ENCODE measurements at places on chromosomes 16 and 17.

DNA sequence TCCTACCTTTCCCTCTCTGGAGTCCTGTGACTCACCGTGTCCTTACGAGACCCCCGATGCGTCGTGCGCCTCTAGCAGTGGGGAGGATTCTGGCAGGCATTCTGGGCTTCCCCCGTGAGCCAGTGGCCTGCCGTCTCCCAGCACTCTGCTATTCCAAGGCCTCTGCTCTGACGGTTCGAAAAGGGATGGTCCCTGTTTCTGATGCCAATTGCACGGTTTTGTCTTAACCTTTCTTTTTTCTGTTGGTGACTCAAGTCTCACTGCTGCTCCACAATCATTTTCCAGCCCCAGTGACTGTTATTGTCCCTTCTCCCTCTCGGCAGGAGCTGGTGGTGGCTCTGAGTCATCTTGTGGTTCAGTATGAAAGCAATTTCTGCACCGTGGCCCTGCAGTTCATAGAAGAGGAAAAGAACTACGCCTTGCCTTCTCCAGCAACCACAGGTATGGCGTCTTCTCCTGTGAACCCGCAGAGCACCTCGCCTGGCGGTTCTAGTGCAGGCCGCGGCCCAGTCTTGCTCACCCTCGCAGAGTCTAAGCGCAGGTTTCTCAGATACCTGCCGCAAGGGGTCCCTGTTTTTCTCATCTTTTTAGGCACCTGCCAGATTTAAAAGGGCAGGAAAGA, 100.1 kb upstream of the CHMP6 start:
- DNase-seq, result no peak

- DNase-seq, result no peak
Observed at GRCh38 chr17:63189082-63189481, 223.0 kb downstream of the TANC2 start.

DNA sequence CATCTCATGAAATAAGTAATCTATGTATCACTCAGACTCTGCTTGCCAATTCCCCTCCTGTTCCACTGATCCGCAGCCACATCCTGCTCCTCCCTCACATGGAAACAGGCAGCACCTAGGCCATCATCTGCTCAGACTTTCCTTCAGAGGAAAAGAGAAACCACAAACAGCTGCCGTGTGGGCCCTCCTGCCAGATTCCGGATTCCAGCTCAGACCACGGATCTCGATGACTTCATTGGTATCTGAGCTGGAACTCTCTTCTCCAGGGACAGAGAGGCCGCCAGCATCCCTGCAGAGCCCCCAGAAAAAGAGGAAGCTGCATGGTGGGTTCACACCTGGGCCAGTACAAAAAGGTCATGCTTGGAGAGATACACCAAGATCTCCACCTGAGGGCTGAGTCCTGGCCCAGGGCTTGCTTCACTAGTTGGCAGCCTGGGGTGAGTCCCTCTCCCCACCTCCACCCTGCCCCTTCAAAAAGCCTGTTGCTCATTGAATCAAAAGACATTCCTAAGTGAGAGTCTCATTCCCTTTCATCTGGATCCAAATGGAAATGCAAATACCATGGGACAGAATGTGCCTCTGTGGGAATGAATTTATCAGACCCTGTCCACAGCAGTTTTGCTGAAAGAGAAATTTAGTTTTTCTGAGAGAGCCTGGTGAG, 47.2 kb downstream of the HOXB1 start:
- peak; percentile 29 for DNase-seq

DNA sequence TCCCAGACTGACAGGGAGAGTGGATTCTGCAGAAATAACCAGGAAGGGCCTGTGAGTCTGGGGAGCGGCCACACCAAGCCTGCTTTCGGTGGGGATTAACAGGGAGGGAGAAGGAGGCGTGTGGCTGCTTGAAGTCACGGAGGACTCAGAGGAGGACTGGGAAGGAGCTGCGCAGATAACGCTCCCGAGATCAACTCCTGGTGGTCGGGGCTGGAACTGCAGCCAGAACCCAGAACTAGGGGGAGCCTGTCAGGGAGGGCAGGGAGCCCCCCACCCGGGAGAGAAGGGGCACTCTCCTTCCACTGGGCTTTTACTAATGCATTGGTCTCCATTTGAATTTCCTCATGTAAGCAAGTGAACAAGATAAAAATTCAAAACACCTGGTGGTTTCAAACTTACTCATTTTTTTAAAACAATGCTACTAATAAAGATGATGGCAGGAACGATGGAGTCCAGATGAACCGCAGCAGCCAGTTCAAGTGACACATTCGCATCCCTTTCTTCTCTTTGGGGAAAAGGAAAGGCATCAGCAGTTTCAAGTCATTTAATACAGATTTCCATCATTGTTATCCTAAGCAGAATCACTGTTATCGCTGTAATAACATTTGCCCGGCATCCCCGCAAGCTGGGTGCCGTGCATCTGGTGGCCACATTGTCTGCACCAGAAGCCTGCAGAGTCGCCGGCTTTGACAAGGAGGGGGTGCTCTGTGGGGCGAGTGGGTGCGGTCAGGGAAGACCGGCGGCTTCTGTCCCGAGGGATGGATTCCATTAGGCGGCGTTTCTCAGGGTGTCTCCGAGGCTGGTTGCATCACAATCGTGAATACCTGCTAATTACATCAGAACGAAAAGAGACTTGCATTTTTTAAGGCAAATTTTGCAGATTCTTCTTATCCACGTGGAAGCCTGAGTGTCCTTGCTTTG, 183.0 kb downstream of the FOXL1 start:
- no peak for DNase-seq

DNA sequence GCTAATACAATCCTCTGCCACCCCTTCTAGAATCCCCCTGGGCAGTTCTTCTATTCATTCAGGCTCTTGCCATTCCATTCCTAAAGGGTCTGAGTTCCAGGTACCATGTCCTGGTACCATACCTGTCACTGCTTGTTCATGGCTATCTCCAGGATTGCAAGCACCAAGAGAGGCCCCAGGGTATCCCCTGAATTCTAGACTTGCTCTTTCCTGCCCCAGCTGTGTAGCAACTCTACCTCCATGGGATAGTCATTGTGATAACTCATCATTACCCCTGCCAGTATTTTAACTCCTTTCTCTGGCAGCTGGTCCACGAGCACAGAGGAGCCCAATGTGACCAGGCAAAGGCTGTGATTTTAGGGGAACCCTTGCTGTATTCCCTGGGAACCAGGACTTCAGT, 143.7 kb upstream of the CDH5 start:
- DNase-seq, result no peak

DNA sequence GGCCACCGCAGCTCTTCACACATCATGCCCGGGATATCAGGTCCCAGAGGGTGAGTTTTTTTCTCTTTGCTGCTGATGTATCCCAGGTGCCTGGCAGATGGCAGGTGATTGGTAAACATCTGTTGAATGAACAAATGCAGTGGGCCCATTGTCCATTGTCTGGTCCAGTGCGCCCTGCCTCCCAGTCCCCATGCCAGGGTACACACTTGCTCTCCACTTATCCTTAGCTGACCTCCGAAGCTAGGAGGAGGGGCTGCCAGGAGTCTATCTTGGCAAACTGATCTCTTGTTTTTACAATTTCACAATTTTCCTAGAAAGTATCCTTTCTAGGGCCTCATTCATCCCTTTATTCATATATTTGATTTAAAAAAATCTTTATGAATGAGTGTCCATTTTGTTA, 196.0 kb downstream of the RAB11FIP4 start:
- no peak for DNase-seq
